ENCODE measurements at places on chromosomes 1 and 21. TPM values are rescaled to one million over a fixed set of nuclear protein-coding genes. Genes with fewer than 3 reads are reported as not detected.

GRCh38 chr1:161008869-161009510 is 12.0 kb downstream of the F11R start:
- no peak for DNase-seq

- DNase-seq = no peak
Observed at GRCh38 chr1:45037456-45037855, 25.4 kb downstream of the UROD start.

- DNase-seq = no peak
Observed at GRCh38 chr1:8870616-8871538, 7.6 kb downstream of the ENO1 start.

GRCh38 chr1:29514361-29515169 is 278.2 kb downstream of the PTPRU start:
- DNase-seq = no peak

DNA sequence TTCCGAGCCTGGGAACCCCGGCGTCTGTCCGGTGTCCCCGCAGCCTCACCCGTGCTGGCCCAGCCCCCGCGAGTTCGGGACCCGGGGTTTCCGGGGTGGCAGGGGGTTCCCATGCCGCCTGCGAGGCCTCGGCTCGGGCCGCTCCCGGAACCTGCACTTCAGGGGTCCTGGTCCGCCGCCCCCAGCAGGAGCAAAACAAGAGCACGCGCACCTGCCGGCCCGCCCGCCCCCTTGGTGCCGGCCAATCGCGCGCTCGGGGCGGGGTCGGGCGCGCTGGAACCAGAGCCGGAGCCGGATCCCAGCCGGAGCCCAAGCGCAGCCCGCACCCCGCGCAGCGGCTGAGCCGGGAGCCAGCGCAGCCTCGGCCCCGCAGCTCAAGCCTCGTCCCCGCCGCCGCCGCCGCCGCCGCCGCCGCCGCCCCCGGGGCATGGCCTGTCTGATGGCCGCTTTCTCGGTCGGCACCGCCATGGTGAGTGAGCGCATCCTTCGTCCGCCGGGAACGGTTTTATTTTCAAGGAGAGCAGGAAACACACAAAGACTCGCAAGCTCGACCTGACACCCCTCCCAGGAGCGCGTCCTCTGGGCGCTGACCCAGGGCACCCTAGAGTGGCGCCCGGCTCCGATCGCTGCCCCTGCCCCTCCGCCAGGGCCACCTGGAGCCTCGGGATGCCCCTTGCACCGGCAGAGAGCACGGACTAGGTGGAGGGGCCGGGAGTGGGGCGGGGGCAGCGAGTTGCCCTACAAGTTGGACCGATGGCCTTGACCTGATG is at the start of gene ABCG1:
Gene ABCG1, plus strand, starts transcription at position 305 of the 770 bp plus-strand sequence. Its CDS starts 123 bp downstream, at position 428.
- DNase-seq = no peak

GRCh38 chr1:212692774-212693644 is 6.6 kb downstream of the BATF3 start:
- DNase-seq = no peak

GRCh38 chr1:233599542-233600073 is 14.3 kb upstream of the KCNK1 start:
- no peak for DNase-seq

DNA sequence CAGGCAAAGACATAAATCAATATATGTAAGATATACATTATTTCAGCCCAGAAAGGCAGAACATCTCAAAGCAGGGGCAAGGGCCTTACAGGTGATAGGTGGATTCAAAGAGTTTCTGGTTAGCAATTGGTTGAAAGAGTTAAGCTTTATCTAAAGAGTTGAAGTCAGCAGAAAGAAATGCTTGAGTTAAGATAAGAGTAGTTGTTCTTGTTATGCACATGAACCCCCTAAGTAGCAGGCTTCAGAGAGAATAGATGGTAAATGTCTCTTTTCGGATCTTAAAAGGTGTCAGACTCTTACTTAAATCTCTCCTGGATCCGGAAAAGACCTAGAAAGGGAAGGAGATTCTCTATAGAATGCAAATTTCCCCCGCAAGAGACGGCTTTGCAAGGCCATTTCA is 8.3 kb upstream of the ZBTB40 start:
- DNase-seq = no peak

DNA sequence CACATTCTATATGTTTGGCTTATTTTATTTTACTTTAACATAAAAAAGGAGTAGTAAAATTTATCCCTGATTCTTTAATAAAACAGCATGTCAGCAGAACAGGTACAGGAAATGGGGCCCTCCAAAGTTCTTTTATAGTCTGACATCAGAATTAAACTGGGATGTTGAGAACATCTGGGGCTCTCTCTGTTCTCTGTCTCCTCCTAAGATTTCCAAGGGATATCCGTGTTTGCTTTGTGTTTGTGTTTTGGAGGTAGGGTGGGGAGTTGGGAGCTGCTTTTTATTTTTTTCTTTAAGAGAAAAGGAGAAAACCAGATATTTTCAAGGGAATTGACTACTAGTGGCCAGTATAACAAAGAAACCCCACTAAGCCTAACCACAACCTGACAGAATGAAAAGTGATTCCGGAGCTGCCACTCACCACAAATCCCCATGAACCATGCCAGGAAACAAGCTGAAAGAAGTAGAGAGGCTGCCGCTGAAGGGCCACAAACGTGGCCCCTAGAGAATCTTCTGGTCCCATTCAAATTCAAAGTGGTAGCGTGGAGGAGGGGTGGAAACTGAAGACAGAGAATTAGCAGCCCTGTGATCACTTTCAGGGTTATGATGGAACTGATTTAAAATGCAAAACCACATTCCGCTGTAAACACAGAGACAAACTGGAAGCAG is 369.6 kb upstream of the ADGRL2 start:
- no peak for DNase-seq

DNA sequence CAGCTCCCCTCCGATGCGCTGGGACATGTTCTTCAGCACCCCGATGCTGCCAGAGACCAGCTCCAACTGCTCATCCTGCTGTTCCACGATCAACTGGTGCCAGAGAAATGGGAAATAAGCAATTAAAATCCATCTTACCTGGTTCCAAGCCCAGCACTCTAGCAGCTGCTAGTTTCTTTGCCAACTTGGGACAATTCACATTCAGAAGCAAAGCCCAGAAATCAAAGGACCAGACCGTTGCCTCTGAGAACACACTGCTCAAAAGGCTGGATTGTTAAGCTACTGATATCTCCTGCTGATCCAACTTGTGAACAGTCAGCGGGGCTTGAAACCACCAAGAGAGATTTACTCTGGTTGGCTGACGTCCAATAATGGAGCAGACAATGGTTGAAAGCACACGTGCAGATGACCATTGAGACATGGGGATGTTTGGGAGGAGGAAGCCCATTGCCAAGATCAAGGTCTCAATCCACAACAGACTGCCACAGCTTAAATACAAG is 34.4 kb downstream of the STX6 start:
- no peak for DNase-seq

GRCh38 chr1:117389284-117389683 is 22.0 kb downstream of the MAN1A2 start:
- DNase-seq = no peak

DNA sequence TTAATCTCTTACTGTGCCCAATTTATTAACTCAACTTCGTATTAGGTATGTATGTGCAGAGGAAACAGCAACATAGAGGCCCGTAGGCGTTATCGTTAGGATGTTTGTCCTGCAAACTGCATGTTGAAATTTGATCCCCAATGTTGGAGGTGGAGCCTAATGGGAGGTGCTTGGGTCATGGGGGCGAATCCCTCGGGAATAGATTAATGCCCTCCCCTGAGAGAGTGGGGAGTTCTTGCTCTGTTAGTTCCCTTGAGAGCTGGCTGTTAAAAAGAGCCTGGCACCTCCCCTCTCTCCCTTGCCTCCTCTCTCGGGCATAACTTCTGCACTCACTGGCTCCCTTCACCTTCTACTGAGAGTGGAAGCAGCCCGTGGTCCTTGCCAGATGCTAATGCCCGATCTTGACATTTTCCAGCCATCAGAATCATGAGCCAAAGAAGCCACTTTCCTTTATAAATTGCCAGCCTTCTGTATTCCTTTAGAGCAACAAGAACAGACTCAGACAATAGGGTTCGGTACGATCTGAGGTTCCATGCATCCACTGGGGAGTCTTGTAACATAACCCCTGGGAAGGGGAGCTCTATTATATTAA is 149.0 kb upstream of the RAB4A start:
- no peak for DNase-seq

DNA sequence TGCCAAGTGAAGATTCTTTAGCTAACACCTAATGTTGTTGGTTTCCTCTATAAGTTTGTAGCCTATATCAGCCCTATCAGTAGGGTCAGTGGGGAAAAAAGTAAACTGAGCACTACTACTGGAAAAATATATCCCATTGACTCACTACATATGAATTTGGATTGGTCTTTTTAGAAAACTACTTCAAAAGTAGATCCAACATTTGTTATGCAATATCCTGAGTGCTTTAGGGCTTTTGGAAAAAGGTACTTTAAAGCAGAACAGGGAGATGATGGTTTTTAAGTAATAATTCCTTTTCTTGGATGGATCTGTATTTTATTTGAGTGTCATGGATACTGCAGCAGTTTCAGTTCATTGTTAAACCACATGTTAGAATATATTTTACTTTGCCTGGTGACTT is 7.1 kb downstream of the C1orf21 start:
- DNase-seq = no peak

GRCh38 chr1:17594026-17594425 is 54.5 kb downstream of the ARHGEF10L start:
- no peak for DNase-seq

DNA sequence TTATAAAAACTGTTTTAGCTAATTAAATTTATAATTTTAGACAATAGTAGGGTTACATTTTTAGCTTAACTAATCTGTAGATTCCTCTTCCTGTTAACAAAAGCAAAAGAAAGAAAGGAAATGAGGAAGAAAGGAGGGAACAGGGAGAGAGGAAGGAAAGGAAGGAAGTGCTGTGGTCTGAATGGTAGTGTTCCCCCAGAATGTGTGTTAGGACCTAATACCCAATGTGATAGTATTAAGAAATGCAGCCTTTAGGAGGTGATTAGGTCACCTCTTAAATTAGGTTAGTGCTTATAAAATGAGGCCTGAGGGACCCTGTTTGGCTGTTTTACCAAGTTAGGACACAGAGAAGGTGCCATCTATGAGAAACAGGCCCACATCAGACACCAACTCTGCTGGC is 136.9 kb upstream of the SAMSN1 start:
- no peak for DNase-seq

DNA sequence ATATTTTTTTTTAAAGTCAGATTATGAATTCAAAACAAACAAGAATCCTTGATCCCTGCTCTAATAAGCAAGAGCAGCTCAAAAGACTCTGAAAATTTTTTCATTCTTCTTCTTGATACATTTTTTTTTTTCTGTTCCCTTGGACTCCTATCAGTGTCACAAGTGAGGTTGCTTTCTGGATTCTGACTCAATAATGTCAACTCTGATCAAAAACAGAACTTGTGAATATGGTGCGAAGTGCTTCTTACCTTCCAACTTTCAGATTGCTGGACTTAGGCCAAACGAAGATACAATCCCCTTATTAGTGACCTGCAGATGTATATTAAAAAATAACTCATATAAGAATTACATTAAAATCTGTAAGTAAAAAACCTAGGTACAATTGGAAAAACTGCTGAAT is 136.1 kb downstream of the GPATCH2 start:
- DNase-seq = no peak

GRCh38 chr1:44310006-44310405 is 45.1 kb downstream of the ERI3 start:
- no peak for DNase-seq

GRCh38 chr1:166471359-166471758 is 304.6 kb upstream of the FAM78B start:
- DNase-seq = no peak

DNA sequence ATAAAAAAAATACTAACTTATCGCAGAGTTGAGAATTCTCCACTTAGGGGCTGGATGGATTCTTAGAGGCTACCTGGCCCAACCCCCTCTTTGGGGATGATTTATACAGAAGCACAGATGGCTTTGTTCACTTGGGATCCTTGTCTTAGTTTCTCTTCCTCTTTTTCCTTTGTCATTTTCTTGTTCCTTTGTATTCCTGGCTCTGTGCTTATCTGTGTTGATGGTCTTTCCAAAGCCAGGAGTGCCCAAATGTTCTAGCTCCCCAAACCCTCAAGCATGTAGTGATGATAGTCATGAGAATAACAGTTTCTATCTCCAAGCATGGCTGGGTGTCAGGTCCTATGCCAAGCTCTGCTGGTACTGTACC is 27.4 kb downstream of the EPHB2 start:
- DNase-seq = no peak

GRCh38 chr21:39663742-39664492 is 51.2 kb downstream of the B3GALT5 start:
- no peak for DNase-seq

- no peak for DNase-seq
Observed at GRCh38 chr1:106217765-106218164, 838.7 kb upstream of the PRMT6 start.

DNA sequence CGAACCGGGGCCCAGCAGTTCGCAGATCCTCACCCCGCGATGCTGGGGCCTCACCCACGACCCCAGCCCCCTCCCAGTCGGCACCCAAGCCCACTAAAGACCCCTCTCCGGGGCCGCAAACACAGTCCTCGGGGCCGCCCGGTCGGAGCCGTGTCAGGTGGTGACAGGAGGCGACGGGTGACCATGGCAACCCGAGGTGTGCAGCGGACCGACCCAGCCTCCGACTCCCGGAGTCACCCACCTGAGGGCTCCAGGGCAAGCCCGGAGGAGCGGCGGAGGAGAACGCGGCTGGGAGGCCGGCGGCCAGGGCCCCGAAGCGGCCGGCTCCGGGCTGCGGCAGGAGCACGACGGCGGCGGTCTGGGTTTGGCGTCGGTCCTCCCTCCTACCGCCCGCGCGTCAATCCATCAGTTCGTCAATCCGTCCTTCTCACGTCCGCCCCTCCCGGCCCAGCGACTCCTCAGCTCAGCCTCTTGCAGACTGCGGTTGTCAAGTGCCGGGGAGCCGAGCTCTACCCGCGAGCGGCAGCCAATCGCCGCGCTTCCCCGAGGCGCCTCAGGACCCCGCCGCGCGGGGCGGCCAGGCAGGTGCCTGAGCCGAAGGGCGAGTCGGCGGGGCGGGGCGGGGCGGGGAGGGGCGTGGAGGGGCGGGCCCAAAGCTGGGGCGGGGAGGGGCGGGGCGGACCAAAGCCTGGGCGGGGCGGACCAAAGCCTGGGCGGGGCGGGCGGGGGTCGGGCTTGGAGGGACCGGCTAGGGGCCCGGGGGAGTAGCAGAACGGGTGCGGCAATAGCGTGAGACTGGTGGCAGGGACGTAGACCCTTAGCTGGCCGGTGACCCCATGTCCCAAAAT is at the start of gene WDR47:
Gene WDR47, minus strand, starts transcription at position 482 of the 848 bp plus-strand sequence. CDS start 18,590 bp downstream, outside the sequence.
- peak; percentile 86 for DNase-seq

PAFAH2 gene
- polyA plus RNA-seq = 20.0 TPM

BTBD8 gene
- polyA plus RNA-seq = 6.1 TPM

CD1B gene
- not detected for polyA plus RNA-seq

MYOG gene
- 0.23 TPM for polyA plus RNA-seq

TRIM67 gene
- polyA plus RNA-seq = 0.11 TPM

SPTA1 gene
- 1.4 TPM for polyA plus RNA-seq

SMG5 gene
- polyA plus RNA-seq = 34.1 TPM

PYHIN1 gene
- polyA plus RNA-seq = 0.21 TPM

FAAH gene
- 17.8 TPM for polyA plus RNA-seq

LENEP gene
- 0.50 TPM for polyA plus RNA-seq

SLFNL1 gene
- polyA plus RNA-seq = 0.47 TPM

RAB7B gene
- 11.2 TPM for polyA plus RNA-seq

CIART gene
- 7.9 TPM for polyA plus RNA-seq

CADM3 gene
- 0.72 TPM for polyA plus RNA-seq

OR2T29 gene
- not detected for polyA plus RNA-seq
